ENCODE measurements at places on chromosomes 11 and 22. TPM values are rescaled to one million over a fixed set of nuclear protein-coding genes. Genes with fewer than 3 reads are reported as not detected.

GRCh38 chr22:28096161-28096560 is 177.1 kb upstream of the PITPNB start:
- DNase-seq, result no peak

DNA sequence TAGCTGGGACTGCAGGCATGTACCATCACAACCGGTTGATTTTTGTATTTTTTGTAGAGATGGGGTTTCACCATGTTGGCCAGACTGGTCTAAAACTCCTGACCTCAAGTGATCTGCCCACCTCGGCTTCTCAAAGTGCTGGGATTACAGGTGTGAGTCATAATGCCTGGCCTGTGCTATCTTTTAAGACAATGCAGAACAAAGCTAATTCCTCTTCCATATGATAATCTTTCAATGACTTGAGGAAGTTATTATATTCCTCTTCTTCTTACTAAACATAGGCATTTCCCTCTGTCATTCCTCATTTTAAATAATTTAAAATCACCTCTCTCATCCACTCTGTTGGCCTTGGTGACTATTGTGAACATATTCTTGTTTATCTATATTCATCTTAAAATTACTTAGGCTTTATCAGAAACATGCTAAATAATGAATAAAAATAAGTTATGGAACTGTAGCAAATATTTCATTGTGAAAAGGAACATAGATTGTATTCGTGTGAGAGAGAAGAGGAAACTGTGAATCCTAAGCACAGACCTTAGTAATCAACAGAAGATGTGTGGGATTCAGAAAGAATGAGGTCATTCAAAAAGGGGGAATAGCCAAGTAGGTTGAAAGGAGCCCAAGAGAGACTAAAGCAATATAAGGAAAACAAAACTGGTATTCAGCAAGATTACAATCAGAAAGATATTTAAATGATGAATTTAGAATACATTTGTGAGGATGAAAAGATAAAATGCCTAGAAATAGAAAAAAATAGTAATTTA is 269.4 kb downstream of the TTC28 start:
- peak; percentile 36 for DNase-seq

DNA sequence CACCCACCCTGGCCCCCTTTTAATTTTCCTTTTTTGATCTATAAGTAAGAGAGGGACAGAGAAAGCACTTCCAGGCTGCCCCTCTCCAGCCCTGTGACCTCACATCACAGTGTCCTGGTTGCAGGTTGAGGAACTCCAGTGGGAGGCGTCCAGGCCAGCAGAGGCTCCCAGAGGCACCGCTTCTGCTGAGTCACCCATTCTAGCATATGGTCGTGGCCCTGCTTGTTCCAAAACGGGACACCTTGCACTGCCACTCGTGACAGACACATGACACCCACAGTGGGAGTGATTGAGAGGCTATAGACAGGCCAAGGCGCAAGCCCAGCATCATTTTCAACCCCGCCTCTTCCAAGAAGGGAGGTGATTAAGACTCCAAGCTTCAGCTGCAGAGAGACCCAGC is 16.0 kb upstream of the TMPRSS4 start:
- DNase-seq, result no peak

The GDPD4 gene
- total RNA-seq, result not detected

The MB gene
- not detected for total RNA-seq

The MLC1 gene
- not detected for total RNA-seq

The TREH gene
- not detected for total RNA-seq

The HBB gene
- not detected for total RNA-seq

Measured in renal cortical epithelial cell (primary cell).